ENCODE measurements at places on chromosomes 11 and 22.

DNA sequence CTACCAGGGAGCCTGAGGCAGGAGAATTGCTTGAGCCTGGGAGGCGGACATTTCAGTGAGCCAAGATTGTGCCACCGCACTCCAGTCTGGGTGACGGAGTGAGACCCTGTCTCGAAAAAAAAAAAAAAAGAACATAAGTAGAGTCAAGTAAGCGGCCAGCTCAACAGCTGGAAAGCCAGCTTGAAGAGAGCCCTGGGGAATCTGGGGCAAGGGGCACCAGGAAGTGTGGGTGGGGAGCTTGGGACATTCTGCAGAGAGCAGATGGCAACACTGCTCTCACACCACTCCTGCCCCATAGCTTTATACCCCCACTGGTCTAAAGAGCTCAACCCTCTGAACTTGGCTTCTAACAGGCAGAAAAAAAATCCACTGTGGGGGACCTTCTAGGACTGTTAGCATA, 505.6 kb downstream of the BUD13 start:
- DNase-seq: no peak

DNA sequence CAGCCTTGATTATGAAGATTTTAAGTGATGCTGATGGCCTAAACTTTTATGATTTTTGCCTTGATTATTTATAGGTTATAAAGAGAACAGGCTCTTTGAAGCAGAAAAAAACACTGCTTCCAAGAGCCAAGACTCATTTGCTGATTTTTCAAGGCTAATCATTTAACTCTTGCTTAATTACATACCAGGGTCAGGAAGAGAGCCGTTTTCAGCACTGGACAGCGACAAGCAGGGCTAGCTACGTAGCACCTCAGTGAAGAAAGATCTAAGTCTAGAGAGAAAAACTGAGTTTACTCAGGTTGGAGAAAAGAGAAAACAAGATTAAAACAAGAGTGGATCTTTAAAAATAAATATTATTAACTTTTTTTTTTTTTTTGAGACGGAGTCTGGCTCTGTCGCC, 615.4 kb upstream of the B3GAT1 start:
- DNase-seq: peak; percentile 38

DNA sequence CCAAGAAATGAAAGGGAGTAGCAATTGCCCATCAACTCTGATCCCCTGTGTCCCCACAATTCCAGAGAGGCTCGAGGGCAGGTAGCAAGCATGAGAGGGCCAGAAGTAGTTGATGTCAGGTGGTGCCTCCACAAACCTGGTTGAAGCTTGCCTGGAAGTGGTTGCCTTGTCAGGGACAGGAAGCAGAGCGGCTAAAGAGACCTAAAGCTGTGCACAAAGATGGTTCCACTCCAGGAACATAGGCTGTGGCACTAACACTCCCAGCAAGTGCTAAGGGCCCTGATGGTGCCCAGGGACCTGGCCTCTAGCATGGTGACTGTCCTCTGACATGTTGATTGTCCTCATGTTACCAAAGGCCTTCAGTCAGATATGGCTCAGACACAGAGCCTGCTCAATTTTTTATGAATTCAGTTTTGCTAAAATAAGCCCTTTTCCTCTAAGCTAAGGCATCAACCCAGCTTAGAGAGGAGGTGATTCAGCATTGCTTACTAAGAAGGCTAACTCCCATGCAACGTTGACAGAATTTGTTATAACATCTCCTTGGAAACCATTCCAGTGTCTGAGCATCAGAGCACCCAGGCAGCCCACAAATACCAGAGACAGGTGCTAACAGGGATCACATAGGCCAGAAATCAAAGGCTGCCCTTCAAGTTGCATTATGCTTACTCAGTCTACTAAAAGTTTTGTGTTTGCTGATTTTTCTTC, 196.3 kb upstream of the ARHGAP20 start:
- DNase-seq: no peak

DNA sequence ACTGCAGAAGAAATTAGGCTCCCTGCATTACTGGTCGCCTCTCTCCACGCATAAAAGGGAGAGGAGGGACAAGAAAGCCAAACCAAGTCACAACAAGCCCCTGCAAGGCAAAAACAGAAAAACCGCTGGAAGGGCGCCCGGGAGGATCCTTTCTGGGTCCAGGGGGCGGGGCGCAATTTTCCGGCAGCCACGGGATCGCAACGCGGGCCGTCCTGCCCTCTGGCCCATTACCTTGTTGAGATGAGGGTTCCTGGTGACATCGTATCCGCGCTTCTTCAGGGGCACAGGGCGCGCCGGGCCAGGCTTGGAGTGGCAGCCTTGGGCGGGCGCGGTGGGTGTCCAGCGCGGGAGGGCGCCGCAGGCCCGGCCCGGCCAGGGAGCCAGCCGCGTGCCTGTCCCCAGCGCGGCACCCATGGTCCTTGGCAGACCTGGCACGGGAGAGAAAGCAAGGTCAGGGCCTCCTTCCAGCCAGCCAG, 847 bp downstream of the ME3 start:
- no peak for DNase-seq

DNA sequence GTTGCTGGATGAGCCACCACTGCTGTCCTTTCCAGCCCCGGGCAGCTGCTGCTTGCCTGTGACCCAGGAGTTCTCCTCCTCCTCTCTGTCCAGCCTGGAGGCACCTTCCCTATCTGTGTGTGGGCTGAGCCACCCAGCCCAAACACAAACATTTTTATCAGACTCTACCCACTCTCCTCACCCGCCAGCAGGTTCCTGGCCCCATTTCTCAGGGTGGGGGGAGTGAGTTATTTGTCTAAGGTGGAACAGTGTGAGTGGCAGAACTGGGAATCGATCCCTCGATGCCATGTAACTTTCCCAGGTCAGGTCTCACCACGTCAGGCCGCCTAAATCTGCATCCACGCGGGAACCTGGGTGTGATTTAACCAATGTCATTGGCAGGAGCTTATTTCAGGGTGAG, 20.8 kb upstream of the SMIM38 start:
- no peak for DNase-seq

- no peak for DNase-seq
Observed at GRCh38 chr22:35393116-35394010, 6.6 kb upstream of the MCM5 start.

DNA sequence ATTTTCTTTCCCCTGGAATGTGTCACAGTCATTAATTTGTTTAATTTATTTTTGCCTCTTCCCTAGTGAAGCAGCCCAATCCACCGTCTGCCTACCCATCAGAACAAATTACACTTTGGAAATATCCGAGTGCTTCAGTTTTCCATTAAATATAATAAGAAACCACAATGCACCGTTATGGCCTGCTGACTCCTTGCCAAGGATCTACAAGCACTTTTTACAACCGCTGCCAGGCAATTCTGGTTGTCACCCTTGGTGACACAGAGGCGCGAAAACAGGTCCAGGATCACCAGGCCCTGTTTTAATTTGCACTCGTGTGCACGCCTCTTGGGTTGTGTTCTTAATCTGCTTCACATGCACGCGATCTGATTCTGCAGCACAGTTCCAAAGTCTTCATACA, 43.9 kb downstream of the KIRREL3 start:
- DNase-seq: no peak

DNA sequence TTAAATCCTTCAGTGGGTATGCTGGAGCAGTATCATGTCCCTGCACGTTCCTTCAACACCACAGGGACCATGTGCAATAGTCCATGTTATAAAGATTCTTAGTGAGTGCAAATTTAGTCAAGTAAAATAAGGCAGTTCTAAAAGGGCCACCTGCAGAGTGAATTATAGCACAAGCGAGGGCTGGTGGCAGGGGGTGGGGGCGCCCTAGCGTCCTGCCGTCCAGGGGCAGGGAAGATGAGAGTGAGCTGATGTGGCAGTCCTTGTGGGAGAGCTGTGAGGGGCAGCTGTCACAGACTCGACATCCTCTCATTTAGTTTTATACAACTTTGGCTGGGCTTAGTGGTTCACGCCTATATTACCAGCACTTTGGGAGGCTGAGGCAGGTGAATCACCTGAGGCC, 29.1 kb downstream of the FAM118A start:
- DNase-seq: no peak

- DNase-seq: no peak
Observed at GRCh38 chr22:44667829-44668189, 34.2 kb upstream of the PRR5 start.

DNA sequence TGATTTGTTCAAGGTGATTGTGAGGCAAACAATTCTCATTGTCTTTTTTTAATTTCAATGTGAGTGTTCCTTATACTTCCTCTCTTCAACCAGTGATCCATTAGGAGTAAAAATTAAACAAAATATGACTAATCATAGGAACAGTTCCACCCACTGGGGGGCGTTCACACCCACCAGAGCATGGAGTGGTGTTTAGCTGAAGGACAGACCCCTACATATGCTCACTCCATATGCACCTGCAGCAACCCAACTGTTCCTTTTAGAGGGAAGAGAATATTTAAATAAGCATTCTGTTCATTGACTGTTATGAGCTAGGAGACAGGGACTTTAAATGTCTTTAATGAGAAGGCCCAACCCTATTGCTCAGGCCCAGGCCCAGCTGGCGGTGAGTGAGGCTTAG, 78.7 kb upstream of the DRD2 start:
- DNase-seq: peak; percentile 5

GRCh38 chr11:19903620-19904069, 191.0 kb downstream of the NAV2 start:
- DNase-seq: peak; percentile 85

DNA sequence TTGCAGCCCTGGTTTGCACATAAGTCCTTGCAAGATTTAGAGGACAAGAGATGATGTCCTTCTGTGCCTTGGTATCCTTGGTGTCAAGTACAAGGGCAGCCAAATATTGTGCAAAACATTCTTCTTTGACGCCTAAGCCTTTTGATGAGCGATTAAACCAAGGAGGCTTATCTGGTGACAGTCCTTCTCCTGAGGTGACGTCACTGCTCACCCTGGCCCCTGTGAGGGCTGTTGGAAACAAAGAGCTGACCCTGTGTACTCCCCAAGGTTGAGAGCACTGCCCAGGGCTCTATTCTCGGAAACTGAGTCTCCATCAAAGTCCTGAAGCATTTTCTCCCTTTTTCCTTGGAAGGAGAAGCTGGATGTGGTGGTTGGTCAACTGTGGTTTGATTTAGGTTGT, 4.7 kb upstream of the GRAMD1B start:
- no peak for DNase-seq

- no peak for DNase-seq
Observed at GRCh38 chr11:27507557-27508322, 1.2 kb upstream of the LIN7C start.

DNA sequence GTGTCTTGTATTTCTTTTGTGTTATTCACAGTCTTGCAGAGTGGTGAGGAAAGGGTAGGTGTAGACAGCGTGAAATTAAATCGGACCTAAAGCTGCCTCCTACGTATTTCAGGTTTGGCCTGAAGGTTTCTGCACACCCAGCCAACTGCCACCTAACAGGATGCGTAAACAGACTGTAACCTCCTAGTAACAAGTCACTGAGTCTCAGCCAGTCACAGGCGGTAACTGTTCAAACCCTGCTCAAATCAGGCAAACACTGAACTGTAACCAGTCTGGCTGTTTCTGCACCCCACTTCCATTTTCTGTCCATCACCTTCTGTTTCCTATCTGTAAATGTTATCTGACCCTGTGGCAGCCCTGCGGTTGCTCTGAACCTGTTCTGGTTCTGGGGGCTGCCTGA, 87.1 kb downstream of the ADAMTS15 start:
- no peak for DNase-seq

DNA sequence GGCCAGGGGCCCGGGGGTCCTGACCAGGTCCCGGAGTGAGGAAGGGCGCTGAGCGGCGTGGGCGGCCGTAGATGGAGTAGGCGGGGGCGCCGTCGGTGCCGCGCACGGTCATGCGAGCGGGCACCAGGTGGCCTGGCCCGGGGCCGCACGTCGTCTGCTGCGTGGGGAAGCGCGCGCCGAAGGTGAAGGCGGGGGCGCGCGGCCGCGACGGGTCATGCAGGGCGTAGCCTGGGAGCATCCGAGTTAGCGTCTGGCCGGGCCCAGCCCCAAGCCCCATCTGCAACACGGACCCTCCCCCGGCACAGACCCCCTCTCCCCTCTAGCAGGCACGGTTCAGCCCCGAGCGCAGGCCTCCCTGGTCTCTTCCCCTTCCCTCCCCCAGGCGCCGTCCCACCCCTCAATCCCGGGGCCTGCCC, 1.7 kb upstream of the TYMP start:
- no peak for DNase-seq

- DNase-seq: no peak
Observed at GRCh38 chr22:21640810-21641209, 1.3 kb upstream of the SDF2L1 start.

- no peak for DNase-seq
Observed at GRCh38 chr11:19595840-19596751, 116.5 kb upstream of the NAV2 start.

DNA sequence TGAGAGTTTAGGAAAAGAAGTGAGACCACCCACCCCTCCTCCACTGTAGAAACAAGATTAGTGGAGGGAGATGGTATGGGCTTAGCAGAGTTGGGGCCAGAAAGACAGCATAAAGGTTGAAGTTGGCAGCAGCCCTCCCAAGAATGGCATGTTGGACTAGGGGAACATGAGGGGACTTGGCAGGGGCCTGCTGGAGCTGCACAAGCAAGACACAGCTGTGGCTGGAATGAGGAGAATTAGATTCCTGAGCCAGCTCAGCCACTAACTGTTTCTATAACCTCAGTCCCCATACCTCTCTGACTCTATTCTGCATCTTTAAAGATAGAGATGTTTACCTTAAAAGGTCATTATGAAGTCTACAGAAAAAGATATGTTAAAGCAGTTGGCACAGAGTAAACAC, 13.2 kb downstream of the MAP6 start:
- no peak for DNase-seq

DNA sequence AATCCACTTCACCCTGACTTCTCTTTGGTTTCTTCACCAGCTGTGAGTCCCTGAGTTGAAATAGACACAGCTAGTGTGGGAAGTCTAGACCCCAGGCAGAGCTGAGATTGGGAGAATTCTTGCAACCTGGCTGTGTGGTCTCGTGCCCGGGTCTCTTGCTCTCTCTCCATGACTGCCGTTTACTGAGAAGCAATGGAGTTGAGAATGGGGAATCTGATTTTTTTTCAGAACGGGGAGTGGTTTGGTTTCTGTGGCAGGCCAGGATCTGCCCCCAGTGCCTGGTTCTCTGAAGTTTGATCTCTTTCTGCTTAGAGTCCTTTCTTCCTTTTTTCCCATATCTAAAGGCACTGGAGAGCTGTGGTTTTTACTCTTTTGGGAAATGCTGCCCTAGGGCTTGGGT, 1.5 kb downstream of the SIDT2 start:
- DNase-seq: peak; percentile 22

- DNase-seq: no peak
Observed at GRCh38 chr11:70741085-70741484, 342.8 kb downstream of the CTTN start.

DNA sequence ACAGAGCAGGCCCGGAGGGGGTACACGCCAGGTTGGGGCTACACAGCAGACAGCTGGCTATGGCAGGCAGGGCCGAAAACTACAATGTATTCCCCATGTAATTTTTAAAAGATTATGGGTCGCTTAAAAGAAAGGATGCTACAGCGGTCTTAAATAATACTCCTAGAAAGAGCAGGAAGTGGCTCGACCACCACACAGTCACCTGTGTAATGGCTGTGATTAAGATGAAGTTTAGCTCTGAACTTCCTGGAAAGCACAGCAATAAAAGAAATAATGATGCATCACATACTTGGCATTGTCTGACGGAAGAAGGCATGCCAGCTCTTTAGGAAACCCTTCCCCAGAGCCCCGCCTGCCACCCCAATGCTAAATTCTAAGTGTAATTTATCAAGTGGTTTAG, 32.6 kb downstream of the WNT11 start:
- DNase-seq: no peak

- no peak for DNase-seq
Observed at GRCh38 chr11:66835768-66836405, 7.4 kb upstream of the RCE1 start.
